Amygdala (tissue), 56 donors: ENCODE measurements at places on chromosomes 7 and 10.

GRCh38 chr10:28604567-28605536, 71.9 kb downstream of the WAC start:
- DNase-seq = no peak

DNA sequence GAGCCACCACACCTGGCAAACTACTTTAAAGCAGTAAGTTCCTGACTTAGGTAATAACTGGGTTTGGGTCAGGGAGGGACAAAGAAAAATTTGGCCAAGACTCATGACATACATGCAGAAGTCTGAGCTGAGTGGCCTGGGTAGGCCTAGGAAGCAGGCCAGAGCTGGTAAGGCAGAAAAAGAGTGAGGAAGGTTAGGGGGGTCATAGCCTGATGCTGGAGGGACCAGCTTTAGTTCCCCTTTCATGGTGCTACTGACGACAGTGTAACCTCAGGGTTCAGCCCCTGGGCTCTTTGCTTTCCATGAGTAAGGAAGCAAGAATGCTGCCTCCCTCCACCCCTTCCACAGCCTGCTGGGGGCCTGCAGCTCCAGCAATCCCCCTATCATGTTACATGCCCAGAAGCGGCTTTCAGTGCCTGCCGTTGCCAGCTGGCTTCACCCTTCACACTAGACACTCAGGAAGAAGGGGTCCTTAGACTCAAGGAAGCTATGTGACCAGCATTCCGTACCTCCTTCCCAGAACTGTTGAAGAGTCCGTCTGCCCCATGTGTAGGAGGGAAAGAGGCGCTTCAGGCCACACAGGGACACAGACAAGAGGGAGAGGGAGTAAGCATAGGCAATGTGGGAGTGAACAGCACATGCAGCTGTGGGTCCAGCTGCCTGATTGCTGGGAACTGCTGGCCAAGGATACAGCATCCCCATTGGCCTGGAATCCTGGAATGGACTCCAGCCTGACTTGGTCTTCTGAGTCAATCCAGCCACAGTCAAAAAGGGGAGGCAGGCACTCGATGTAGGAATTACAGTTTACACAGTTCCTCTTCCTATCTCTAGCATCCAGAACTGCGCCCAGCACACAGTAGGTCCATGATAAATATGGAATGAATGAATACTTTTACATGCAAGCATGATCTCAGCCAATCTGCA, 4.1 kb upstream of the PLAU start:
- DNase-seq = no peak

DNA sequence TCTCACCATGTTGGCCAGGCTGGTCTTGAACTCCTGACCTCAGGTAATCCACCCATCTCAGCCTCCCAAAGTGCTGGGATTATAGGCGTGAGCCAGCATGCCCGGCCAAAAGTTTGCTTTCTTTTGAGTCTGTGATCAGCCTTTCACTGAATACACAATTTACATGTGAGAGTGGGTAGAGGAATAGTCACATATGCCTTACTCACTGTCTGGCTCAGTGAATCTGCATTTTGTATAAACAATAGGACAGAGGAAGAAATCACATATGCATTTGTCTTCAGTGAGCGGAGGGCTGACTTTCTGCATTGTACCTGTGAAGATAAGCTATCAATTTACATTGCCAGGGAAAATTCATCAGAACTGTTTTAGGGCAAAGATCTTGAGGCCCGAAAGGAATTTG, 2.5 kb upstream of the TECPR1 start:
- no peak for DNase-seq

DNA sequence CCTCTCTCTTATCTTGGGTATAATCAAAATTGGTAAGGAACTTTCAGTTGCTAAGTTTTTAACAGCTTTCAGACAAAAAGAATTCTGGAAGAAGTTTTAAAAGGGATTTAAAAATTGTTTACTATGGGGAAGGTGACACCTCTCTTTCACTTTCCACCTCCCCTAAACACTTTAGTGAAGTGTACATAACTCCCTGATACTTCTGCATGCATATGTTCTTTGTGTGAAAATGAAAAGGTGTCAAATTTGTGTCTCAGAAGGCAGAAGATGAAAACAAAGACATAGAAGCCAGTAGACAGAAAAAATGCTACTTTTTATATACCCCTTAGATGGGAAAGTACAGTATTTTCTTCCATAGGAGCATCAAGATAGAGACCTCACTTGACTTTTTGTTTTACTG, 117.8 kb downstream of the TMEM26 start:
- no peak for DNase-seq

DNA sequence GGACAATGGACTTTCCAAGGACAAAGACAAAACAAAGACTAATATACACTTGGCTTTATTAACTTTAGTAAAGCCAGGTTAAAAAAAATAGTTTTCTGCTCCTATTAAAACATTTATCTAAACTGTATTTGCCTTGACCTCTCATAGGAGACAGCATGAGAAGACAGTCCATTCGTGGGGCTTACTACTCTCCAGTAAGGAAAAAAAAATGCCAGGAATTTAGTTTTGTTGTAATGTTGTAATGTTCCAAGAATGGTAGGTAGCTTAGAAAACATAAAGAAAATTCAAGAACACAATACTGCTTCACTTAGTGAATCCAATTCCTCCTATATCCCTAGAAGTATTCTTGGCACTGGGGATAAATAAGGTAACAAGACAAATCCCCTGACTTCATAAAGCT, 81.7 kb downstream of the KMT2C start:
- no peak for DNase-seq

DNA sequence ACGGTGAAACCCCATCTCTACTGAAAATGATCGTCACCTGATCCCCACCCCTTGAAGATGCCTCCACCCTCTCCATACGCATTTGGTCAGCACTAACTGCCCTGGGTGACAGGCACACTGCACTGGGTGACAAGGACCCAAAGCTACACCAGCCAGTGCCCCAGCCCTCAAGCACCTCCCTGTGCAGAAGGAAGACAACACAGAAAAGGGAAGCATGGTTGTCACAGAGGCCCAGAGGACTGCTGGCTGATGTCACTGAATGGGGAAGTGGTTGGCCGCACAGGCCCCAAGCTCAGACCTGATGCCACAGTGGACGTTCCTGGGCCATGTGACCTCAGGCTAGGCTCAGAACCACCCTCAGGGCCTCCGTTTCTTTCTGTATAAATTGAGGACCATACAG, 4.2 kb upstream of the PILRA start:
- DNase-seq = no peak

DNA sequence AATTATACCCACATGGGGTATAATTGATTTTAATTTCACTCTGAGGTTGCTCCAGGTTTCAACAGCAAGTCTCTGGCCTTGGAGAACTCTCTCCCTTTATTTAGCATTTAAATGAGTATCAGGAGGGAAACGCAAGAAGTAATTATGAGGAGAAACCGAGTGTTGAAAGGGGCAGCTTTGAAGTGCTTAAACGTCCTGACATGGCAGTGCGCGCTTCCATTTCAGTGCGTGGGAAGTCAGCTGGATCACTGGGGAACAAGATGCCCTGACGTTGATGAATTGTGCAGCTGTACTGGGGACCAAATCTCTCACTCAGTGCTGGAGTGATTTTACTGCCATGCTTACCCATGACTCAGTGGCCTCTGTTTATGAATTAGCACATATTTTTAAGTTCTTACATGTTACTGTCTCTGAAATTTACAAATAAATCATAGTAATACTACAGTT, 106.0 kb upstream of the PRR15 start:
- DNase-seq = peak; percentile 2

GRCh38 chr10:85857305-85857704, 509.3 kb downstream of the GRID1 start:
- DNase-seq = no peak

GRCh38 chr10:1364151-1364910, 308.1 kb downstream of the WDR37 start:
- DNase-seq = no peak

- no peak for DNase-seq
Measured at GRCh38 chr7:34312624-34313023, 345.4 kb upstream of the NPSR1 start.

- DNase-seq = no peak
Measured at GRCh38 chr10:110679486-110680272, 35.5 kb downstream of the RBM20 start.

DNA sequence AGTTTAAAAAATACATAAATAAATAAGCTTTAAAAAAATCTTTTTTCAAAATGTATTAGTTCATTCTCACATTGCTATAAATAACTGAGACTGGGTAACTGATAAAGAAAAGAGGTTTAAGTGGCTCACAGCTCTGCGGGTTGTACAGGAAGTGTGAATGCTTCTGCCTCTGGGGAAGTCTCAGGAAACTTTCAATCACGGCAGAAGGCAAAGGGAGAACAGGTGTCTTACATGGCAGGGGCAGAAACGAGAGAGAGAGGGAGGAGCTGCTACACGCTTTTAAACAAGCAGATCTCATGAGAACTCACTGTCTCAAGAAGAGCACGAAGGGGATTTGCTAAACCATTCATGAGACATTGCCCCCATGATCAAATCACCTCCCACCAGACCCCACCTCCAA, 114.6 kb downstream of the DNAJC1 start:
- no peak for DNase-seq
